ENCODE measurements at places on chromosomes 5 and 9. TPM values are rescaled to one million over a fixed set of nuclear protein-coding genes. Genes with fewer than 3 reads are reported as not detected.

DNA sequence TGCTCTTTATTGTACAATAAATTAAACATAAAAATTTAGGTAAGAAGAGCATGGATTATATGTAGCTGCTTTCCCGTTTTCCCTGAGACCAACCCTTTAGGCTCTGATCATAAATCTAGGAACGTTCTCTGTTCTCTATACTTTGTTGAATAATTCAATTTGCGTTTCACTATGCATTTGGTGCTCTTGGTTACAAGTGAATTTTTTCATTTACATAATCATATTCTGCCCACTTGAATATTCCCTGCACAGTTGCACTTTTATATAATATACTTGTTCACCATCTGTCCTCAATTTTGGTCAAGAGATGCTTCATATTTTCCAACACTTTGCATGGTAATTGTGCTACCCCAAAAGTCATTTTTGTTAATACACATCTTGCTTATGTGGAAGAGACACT lies 741.8 kb downstream of the CDH12 start:
- DNase-seq, result no peak

- DNase-seq, result no peak
Measured at GRCh38 chr9:85007748-85008147, 338.2 kb downstream of the NTRK2 start.

DNA sequence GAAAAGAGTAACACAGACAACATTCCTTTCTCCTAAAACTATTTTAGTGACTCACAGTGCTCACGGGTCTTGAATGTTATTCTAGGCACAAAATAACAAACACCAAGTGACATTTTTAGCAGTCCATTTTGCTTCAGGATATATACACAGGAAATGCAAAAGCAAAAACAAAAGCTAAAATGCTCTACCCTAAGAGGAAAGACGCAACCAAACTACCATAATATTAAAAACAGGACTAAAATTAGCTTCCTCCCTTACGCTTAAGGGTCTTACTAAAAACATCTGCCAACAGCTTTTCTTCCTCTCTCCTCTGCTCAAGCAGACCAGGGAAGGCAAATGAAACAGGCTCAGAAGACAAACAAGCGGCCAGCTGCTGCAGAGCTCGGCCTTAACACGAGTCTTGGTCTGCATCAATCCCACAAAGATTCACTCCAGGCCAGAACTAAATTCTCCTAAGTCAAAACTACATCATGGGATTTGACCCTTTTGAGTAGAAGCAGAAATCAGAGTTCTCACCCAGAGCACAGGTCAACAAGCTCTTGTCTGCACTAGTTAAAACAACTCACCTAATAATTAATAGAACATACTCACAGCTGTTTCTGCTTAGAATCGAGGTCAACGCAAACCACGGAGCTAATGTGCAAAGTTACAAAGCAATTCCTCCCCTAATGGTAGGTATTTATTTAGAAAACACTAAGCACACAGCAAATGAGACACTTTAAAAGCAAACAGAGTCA lies 62.3 kb downstream of the RAPGEF1 start:
- no peak for DNase-seq

GRCh38 chr9:14987858-14988257 lies 77.6 kb upstream of the FREM1 start:
- no peak for DNase-seq

DNA sequence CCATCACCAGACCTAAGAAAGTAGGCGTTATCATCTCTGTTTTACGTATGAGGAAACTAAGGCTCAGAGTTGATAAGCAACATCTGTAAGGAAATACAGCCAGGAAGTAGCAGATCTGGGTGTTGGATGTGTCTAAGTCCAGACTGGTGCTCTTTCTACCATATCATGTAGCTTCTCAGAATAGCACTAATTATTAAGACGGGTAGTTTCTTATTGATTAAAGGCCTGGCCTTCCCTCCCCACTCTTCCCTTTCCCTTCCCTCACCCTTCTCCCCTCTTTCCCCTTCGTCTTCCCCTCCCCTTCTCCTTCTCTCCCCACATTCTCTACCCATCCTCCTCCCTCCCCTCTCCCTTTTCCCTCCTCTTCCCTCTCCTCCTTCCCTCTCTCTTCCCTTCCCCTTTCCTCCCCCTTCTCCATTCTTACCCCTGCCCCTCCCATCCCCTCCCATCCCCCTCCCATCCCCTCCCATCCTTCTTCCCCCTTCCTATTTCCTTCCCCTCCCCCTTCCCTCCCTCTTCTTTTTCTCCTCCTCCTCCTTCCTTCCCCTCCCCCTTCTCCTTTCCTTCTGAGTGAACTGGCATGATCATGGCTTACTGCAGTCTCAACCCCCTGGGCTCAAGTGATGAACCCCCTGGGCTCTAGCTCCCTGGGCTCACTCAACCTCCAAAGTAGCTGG lies 79.4 kb downstream of the SNX24 start:
- no peak for DNase-seq

DNA sequence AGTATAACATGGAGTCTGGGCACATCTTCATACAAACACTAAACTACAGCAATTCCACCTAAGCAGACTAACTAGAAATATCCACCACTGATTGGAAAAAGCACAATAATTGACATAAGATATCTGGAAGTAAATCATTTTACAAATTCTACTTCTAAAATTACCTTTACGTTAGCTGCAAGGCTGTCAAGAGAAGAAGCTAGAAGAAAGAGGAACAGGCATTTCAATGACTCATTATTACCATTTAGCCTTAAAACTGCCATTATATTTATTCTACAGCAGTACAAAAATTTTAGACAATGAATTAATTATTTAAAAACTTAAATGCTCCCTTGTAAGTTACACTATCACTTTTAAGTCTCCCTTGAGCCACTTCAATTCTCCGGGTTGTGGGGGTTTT lies 43.4 kb upstream of the PLPP6 start:
- no peak for DNase-seq

GRCh38 chr9:126205265-126205664 lies 121.4 kb upstream of the MVB12B start:
- no peak for DNase-seq

- DNase-seq, result no peak
Measured at GRCh38 chr9:135043345-135043744, 44.1 kb upstream of the OLFM1 start.

DNA sequence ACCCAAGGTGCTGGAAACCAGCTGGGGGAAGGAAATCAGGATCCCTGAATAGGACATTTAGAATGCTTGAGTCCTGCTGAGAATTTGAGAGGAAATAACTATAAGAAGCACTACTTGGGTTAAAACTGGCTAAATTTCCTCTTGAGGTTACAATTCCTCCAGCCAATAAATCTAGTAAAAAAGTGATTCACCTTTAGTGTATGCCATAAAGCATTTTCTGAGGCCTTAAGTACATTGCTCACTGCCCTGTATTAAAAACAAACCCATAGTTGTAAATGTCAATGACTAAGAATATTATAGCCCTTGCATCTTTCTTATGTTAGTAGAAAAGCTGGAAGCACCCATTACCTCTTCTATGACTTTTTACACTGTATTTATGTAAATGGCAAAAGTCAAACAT lies 634.7 kb upstream of the ARRDC3 start:
- DNase-seq, result no peak

DNA sequence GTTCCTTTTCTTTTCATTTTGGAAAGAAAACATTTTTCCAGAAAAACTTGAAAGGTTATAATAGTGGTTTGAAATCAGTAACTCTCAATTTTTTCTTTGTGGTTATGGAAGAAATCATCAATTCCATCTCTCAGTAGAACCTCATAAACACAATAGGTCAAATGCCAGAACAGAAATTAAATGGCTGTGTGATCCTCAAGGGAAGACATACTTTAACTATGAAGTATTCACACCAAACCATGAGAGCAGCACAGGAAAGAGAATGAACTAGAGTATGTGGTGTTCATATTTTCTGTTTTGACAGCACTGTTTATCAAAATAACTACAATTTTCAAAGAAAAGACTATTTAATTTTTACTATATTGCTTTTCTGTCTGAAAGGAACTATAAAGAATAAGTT lies 29.7 kb upstream of the EFNA5 start:
- no peak for DNase-seq

DNA sequence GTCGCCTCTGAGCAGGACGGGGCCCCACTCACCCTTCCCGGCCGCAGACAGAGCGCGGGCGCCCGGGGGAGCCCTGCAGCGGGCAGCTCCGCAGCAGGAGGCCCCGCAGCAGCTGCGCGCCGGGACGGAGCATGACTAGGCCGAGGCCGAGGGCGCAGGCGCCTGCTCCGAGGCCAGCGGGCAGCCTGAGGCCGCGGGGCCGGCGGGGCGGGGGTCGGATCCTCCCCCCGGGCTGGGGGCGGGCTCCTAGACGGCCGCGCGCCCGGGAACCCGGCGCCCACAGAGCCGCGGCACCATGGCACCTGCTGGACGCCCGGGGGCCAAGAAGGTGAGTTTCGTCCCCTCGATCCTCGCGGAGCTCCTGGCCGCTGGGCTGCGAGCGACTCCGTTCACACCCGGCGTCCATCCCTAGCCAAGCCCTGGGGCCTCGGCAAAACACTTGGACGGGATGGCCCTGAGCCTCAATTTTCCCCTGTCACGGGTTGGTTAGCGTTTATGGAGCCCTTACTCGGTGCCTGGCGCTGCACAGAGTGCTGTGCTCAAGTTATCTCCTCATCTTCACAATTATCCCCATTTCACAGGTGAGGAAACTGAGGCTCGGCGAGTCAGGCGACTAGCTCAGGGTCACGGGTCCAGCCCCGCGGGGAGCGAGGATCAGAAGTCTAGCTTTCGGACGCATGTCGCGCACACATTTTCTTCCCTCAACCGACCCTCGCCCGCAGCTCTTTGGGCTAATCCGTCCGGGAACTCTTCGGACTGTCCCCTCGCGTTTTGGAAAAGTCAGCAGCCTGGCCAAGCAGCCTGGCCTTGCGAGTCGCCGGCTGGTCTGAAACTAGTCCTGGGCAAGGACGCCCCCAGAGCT lies at the start of the genes BHMT2 and DMGDH:
TSS of gene BHMT2 (plus strand) at position 280 of the 862 bp plus-strand sequence. CDS start at position 296, 16 bp downstream.
TSS of gene DMGDH (minus strand) at position 187 of the 862 bp plus-strand sequence. CDS start at position 133, 54 bp downstream.
- DNase-seq, result no peak

GRCh38 chr5:102737805-102738469 lies 17.2 kb upstream of the PAM start:
- no peak for DNase-seq

DNA sequence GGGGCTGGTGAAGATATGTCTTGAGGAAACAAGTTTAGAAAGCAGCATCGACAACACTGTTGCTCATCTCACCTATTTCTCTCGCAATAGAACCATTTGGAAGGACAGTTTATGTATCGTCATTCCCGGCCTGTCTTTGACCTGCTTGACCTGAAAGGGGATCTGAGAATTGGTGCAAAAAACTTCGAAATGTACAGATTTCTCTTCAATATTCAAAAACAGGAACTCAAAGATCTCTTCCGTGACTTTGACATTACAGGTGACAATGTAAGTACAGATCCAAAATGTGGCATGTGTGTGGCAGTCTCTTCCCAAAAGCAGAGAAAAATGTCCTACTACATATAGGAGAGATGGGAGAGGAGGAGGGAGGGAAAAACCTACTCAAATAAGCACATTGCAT lies 6.5 kb downstream of the EFCAB9 start:
- no peak for DNase-seq

- DNase-seq, result no peak
Measured at GRCh38 chr5:93277051-93277450, 304.0 kb downstream of the NR2F1-AS1 start.

DNA sequence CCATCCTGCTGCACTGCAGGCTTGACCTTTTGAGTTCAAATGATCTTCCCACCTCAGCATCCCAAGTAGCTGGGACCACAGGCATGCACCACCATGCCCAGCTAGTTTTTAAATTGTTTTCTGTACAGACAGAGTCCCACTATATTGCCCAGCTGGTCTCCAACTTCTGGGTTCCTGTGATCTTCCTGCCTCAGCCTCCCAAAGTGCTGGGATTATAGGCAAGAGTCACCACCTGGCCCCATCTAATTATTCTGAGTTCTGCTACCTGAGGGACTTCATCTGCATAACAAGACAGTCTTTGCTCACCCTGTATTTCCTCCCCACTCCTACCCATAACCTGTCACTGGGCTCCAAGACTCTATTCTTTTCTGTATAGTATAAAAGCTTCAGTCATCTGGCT lies 54.6 kb upstream of the CEMIP2 start:
- DNase-seq, result no peak

DNA sequence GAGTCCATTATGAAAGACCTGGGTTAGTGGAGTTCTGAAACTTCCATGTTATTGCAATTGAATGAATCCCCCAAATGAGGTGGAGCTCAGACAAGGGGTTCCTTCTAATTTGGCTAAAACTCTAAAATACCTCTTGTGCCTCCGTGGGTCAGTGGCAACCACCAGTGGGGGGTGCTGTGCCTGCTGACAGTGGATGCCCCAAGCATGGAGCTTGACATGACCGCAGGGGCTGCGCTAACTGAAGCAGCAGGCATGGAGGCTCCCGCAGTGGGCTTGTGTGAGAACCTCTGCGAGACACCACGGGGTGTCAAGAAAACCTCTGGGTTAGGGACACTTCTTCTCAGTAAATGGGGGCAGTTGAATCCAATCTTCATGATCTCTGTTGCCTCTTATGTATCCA lies 200.5 kb downstream of the DRD1 start:
- no peak for DNase-seq

DNA sequence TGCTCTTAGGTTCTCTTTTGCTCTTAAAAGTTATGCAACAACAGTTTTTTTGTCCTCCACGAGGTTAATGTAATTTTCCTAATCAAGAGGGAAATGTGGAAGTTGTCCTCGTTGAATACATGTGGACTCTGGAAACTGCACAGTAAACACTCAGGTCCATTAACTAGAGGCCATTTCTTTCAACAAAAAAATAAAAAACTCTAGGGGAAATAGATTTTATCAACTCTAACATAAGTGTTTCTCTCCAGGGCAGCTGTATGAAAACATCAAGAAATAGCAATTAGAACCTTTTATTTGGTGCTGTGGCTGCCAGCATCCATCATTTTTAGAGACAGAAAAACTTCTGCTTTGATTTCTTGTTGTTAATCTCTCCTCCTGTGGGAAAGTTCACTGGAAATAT lies 288.6 kb downstream of the ICE1 start:
- DNase-seq, result no peak

DNA sequence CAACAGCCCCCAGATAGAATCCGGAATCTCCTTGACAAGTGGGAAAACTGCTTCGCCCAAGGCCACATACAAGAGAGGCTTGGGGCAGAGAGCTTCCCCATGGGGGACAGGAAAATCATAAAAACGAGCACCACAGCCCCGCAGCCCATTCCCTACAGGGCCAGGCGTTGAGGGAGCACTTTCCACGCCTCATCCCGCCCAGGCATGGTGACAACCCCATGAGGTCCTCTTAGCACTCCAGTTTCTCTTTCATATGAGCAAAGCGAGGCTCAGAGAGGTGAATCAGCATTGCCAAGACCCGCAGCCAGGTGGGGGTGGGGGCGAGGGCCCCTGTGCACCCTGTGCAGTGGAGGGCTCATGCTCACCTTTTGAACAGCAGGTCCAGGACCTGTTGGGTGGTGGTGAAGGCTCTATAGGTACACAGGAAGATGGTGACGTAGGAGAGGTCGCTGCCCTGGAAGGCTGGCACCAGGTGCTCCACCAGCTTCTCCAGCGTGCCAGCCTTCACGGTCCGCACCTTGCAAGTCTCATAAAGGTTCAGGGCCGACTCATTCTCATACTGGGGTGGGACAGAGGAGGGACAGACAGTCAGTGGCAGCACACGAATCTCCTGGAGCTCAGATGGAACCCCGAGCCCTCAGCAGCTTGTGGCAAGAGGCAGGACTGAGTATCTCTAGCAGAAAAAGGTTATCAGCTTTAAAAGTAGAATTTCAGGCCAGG lies 10.9 kb downstream of the RALGDS start:
- no peak for DNase-seq

The CARTPT gene
- total RNA-seq, result not detected

The CA9 gene
- total RNA-seq, result not detected

The KLF4 gene
- 0.96 TPM for total RNA-seq

The CCL19 gene
- total RNA-seq, result not detected

The ERAP2 gene
- 82.9 TPM for total RNA-seq

The FOXD4L3 gene
- total RNA-seq, result 0.29 TPM

The CDKN2B gene
- total RNA-seq, result not detected

The CLINT1 gene
- 65.7 TPM for total RNA-seq

The GALNT12 gene
- total RNA-seq, result 9.3 TPM

The GPRIN1 gene
- total RNA-seq, result not detected

The CDH9 gene
- not detected for total RNA-seq
